ENCODE measurements at places on chromosomes 1 and 21.

GRCh38 chr1:32889731-32890278, 3.5 kb downstream of the HPCA start:
- no peak for DNase-seq

- DNase-seq, result no peak
Observed at GRCh38 chr1:181010789-181011188, 11.9 kb downstream of the STX6 start.

GRCh38 chr1:30418061-30418938, 305.1 kb downstream of the MATN1 start:
- no peak for DNase-seq

- DNase-seq, result no peak
Observed at GRCh38 chr1:30879126-30879786, 29.3 kb downstream of the SDC3 start.

GRCh38 chr21:42423685-42424084, 20.0 kb downstream of the UBASH3A start:
- DNase-seq, result no peak

GRCh38 chr1:212568978-212569537, 39.5 kb upstream of the ATF3 start:
- DNase-seq, result no peak

Data from dorsolateral prefrontal cortex (tissue), 122 donors.